GDM1 (cell line): ENCODE measurements at places on chromosomes 11 and 22.

DNA sequence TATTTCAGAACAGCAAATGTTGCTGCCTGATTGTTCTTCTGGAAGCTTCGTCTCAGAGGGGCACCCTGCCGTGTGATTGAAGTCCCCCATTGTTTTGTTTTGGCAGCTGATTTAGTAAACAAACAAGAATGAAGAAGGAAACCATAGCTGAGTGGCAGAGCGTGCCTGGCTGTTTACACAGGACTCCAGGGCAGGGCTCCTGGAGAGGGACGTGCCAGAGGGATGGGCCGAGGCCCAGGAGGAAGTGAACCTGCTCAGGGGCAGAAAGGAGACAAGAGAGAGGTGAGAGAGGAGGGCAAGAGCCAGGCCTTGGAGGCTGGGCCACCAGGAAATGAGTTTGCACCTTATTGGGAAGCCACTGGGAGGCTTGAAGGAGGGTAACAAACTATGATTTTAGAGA lies 85.5 kb upstream of the B3GAT1 start:
- no peak for DNase-seq

- DNase-seq = no peak
Observed at GRCh38 chr11:102238391-102238821, 78.9 kb upstream of the BIRC3 start.

GRCh38 chr11:77828926-77829325 lies 8.0 kb downstream of the AAMDC start:
- DNase-seq = no peak

DNA sequence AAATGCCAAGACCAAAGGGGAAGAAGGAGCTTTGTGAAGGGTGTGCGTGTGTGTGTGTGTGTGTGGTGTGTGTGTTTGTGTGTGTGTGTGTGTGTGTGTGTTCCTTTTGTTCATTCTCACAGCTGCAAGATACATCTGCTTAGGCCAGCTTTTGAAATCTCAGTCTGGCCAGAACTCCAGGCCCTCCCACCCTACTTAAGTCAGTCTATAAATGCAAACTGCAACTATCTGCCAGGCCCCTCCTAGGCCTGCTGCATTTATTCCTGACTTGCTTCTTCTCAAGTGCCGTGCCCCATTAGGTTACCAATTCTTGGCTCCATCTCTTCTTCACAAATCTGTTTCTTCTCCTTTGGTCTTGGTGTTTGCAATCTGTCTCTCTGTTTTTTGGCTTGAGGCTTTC lies 21.6 kb upstream of the RIC3 start:
- no peak for DNase-seq

- DNase-seq = no peak
Observed at GRCh38 chr11:47332303-47332711, 20.2 kb downstream of the MYBPC3 start.

DNA sequence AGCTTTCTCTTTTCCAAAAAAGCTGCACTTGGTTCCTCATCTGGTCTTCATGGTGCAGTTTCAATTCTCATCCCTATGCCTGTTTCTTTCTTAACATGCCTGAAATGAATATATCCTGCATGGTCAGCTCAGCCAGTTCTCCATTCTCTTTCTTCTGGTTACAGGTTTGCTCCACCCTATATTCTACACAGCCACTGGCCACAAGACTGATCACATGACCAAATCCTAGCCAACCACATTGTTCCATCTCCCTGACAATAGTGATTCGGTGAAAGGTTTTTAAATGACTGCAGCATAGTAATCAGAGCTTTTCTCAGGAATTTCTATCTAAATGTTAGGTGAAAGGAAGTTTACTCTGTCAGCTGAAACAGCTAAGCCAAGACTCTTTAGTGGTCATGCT lies 891.4 kb downstream of the METTL15 start:
- no peak for DNase-seq

DNA sequence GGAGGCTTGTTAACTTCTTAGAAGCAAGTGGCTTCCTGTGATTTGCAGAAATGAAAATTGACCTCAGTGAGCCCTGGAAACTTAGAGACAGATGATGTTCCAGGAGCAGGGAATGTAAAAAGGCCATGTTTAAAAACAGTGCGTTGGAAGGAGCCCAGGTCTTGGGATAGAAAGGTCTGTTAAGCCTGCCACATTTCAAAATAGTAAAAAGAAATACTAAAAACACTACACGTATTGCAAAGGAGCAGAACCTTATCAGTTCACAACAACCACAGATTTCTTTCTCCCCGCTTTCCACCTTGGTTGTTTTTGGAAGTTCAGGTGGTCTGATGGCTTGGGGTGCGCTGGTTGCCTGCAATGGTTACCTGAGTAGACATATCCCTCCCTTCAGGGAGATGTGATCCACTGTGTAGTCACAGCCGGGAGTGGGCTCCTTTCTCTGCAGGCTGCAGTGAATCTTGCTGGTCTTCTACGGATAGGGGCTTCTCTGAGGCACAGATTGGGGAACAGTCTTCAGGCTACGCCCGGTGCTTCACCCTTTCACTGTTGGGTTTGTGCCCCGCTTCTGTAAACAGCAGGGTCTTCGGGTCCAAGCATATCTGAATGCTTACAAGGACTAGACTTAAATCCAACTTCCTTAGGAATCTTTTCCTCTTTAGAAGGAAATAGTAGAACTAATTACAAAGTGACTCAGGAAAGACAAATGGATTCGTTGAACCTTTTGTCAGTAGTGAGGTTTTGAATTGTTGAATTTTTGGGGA lies 1.9 kb downstream of the TEAD1 start:
- DNase-seq = no peak

DNA sequence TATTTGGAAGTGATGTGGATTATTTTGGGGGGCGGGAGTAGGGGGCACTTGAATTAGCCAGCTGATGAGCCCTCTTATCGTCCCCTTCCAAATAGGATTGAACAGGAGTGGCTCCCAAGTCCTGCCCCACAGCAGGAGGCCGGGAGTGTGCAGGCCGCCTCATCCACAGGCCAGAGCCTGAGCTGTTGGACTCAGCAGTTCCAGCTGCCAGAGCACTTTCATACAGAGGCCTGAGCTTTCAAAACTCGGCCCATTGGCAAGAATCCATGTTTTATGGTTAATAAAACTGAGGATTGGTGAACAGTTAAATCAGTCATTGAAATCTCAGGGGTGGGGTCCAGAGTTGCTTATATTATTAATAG lies 9.6 kb downstream of the FAM118A start:
- DNase-seq = no peak

DNA sequence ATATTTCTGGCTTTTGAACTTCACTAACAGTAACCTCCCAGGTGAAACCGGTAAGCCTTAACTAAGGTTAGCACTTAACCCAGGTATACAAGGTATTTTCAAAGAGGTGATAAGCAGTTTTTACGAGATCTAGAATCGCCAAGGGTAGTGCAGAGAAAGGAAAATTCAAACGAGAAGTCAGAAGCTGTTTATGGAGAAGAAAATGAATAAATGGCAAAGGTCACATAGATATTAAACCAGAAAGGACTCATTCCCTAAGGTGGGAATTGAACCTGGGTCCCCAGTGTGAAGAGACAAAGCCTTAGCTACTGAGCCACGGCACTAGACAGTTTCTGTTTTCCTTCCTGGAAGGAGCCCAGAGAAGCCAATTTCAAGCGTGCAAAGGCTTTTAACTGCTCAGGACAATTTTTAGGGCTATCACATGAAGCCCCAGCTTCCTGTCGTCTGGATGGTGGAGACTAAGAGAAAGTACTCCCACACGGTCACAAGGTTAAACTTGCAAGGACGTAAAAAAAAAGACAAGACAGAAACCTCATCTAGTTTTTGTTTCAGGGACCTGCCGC lies 5.7 kb upstream of the C1QTNF6 start:
- peak; percentile 39 for DNase-seq

DNA sequence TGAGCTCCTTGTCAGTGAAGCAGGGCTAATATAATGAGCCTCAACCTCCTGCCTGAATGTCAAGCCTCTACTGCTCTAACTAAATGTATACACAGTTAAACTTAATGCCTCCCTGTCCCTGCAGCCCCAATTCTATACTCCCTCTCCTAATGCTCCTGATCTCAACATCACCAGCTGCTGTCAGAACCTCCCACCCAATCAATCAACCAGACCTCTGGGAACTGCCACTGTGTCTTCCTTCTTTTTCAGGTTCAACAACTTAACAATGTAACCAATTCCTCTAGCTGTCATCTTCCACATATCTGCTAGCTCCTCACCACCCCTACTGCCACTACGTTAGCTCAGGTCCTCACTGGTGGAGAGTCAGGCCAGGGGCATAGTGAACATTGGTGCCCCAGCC lies 339.8 kb upstream of the NARS2 start:
- DNase-seq = no peak

GRCh38 chr11:2797741-2798361 lies 87.7 kb downstream of the CDKN1C start:
- DNase-seq = no peak

DNA sequence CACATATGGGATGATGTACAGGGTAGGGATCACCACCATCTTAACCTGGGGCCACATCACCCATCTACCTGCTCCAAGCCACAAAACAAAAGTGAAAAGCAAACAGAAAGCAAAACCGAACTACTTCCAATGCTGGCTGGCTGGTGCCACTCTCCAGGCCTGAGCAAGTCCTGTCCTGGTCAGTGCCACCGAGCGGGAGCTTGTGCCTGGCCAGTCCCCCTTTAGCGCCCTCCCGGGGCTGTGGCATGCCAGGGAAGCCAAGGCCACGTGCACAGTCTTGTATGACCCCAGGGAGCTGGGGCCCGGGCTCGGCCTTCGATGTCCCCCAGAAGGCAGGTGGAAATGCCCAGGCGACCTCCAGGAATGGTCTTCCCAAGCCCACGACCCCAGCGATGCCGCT lies 17.9 kb upstream of the NAP1L4 start:
- no peak for DNase-seq

- DNase-seq = peak; percentile 63
Observed at GRCh38 chr22:35629406-35630216, 12.5 kb upstream of the MB start.

DNA sequence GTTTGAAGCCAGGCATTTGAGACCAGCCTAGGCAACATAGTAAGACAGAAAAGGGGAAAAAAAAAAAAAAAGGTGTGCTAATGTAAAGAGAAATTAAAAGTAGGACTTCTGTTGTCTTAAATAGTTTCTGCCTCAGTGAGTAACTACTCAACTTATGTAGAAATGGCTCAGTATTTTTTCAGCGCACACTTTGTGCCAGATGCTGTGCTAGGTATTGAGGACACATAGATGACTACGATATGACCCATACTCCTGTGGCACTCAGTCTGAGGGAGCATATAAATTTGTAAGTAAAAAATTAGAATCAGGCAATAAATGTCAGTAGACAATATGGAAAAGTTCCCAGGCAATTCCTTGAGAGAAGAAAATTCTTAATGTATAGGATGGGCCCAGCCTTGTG lies 93.9 kb downstream of the YAP1 start:
- no peak for DNase-seq

DNA sequence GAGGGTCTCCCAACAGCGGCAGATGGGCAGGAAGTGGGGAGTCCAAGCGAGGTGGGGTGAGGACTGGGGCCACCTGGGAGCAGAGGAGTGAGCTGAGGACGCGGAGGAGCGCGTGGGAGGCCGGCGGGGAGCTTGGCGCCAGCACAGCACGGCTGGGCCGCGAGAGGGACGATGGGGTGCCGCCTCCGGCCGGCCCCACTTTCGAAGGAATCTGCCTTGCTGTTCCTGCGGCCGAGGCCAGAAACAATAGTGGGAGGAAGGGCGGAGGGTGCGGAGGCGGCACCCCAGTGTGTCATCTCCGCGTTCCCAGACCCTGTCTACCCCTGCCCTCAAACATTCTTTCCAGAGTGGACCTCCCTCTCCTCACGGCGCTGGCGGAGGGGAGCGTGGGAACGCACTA lies 5.5 kb downstream of the INS start:
- no peak for DNase-seq

- DNase-seq = no peak
Observed at GRCh38 chr11:92859156-92859690, 110.2 kb upstream of the MTNR1B start.

DNA sequence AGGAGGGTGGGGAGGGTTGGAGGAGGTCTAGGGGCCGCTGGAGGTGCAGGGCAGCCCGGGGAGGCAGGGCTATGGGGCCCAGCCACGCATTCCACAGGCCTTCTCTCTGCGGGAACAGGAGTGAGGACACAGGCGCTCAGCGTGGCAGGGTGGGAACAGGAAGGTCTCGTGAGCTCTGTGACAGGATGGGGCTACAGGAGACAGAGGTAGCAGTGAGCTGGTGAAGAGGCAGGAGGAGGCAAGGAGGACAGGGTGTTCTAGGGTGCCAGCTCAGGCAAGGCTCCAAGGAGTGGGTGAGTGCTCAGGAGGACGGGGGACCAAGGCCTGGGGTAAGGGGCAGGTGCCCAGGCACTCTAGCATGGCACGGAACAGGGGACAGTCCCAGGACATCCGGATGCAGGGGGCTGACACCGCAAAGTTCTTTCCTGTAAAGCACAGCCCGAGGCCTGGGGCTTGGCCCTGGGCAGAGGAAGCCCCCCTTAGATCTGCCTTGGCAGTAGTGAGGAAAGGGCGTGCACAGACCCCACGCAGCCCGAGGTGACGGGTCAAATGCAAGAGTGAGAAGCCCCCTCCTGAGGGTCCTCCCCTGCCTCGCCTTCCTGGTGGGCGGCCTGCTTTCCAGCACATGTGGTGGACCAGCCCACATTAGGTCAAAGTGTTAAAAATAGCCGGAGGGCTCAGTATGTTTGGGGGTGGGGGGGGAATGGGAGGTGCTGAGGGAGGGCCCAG lies 4.7 kb upstream of the NEAT1 start:
- DNase-seq = peak; percentile 37

DNA sequence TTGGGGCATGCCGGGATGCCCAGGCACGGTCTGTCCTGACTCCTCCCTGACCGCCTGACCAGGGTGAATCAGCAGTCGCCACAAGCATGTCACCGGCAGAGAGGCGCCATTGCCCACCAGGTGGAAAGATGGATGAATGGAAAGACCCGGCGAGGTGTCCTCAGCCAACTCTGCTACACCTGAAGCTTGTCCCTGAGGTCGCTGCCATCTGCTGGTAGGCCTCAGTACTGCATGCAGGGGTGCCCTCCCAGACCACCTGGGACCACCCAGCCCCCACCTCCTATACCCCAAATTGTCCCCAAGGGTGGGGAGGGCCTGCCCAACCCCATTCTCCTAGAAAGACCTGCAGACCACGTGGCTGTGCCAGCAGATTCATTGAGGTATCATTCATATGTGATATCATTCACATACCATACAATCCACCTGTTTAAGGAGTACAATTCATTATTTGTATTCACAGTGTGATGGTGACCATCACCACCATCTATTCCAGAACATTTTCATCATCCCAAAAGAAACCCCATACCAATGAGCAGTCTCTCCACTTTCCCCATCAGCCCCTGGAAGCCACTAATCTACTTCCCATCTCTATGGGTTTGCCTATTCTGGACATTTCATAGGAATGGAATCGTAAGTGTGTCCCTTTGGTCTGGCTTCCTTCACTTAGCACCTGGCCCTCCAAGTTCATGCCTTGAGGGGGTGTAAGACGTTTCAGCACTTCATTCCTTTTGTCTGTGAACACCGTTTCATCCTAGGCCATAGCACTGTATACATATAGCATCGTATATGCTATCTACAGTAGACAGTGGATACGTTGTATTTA lies 17.5 kb downstream of the FGF3 start:
- DNase-seq = no peak

GRCh38 chr22:39738746-39739145 lies 154.8 kb downstream of the ENTHD1 start:
- no peak for DNase-seq

GRCh38 chr22:49382451-49382735 lies 445.3 kb downstream of the BRD1 start:
- no peak for DNase-seq
